ENCODE measurements at places on chromosomes 2 and 18.

DNA sequence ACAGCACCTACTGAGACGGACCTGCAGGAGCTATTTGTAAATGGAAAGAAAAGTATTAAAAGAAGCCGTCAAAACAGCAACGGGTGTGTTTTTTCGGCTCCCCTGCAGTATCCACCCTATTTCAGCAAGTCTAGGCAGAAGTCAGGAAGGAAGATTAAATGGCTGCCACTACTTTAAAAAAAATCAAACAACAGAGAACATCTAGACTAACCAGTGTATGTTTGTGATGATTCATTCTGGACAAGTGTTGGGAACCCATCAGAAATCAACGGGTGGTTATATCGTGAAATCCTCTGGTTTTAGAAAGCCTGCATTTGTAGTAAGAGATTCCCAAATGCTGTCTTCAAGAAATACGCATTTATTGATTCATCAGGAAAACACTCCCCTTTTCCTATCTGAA is 9.0 kb downstream of the PMAIP1 start:
- DNase-seq = no peak

GRCh38 chr2:100205174-100205573 is 62.8 kb upstream of the AFF3 start:
- no peak for DNase-seq

- DNase-seq = no peak
Observed at GRCh38 chr18:41038071-41038470, 917.0 kb upstream of the PIK3C3 start.

- no peak for DNase-seq
Observed at GRCh38 chr2:69244882-69245281, 142.1 kb downstream of the GFPT1 start.

- DNase-seq = peak; percentile 72
Observed at GRCh38 chr2:235444101-235444597, 49.7 kb upstream of the AGAP1 start.

DNA sequence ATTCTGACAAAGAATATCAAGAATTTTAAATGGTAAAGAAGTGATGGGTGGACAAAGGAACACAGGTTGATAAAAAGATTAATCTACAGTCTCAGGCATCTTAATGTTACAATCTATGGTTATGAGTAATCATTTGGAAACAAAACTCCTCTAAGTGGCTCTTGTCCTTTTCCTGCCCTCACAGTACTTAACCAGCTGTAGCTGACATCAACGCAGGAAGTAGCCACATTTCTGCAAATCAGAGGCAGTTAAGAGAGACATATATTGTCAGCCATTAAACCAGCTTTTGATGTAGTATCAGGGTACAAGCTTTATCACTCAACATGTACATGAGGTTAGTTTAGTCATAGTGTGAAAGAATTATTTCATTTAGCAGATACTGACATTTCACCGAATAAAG is 244.6 kb downstream of the NR4A2 start:
- no peak for DNase-seq

DNA sequence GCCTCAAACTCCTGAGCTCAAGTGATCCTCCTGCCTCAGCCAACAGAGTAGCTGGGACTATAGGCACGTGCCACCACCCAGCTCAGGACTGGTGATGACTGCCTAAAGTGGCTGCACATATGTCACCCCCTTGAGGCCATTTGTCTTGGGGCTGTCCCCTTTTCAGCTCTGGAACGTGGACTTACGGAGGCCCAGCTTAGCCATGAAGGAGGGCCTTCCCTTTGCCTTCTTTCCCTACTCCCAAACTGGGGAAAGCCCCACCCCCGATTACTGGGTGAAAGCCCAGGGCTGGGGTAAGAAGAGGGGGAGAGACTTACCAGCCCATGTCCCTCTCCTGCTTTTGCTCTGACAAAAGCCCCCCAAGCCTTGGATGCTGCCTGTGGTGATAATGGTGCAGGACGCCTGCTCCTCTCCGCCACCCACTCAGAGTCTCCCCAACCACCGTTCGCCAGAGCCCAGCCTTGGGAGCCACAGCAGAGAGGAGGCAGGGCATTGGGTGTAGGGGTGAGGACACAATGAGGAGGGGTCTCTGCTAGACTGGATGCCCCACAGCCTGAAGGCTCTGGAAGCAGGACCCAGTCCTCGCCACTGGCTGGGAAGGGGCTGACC is 2.5 kb upstream of the DUSP2 start:
- DNase-seq = no peak

GRCh38 chr2:130729322-130730299 is 741 bp downstream of the GPR148 start:
- no peak for DNase-seq

GRCh38 chr2:77977471-77978063 is 455.4 kb upstream of the LRRTM4 start:
- no peak for DNase-seq

GRCh38 chr2:231900972-231901371 is 25.2 kb downstream of the NPPC start:
- DNase-seq = no peak

- no peak for DNase-seq
Observed at GRCh38 chr2:78077633-78078032, 555.5 kb upstream of the LRRTM4 start.

- DNase-seq = no peak
Observed at GRCh38 chr2:82043867-82044266, 1739.3 kb upstream of the LRRTM1 start.

DNA sequence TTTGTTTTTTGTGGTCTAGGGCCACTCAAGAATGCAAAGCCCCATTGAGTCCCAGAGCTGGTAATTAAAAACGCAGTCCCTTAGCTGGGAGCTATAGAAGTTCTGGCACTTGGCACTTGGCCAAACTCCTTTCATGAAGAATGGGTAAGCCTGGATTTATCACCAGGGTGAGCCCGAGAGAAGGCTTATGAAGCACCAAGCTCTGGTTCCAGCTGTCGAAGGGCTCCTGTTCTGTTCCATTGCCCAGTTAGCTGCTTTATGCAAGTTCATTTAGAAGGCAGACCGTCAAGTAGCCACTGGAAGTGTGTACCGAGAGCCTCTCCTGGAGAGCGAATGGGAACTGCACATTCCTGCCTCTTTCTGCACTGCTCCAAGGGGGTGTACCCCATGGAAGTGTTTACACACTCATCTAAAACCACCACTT is 14.2 kb downstream of the ECEL1 start:
- peak; percentile 64 for DNase-seq

- DNase-seq = no peak
Observed at GRCh38 chr2:238382381-238382781, 44.3 kb upstream of the ASB1 start.

DNA sequence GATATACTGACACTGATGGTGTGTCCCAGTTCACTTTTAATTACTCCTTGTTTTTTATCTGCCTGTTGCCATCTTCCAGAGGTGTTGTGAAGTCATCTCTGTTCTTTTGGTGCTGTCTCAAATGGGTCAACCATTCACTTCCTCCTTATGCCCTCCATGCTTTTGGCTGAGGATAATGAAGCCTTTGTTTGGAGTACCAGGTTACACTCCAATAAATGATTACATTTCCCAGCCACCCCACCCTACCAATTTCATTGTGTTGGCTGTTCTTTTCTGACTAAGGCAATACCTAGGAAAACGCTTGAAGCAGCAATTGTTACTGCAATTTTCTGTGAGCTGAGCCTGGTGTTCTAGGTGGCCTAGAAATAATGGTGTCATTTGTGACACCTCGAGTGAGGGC is 29.8 kb upstream of the ACTG2 start:
- DNase-seq = peak; percentile 43

DNA sequence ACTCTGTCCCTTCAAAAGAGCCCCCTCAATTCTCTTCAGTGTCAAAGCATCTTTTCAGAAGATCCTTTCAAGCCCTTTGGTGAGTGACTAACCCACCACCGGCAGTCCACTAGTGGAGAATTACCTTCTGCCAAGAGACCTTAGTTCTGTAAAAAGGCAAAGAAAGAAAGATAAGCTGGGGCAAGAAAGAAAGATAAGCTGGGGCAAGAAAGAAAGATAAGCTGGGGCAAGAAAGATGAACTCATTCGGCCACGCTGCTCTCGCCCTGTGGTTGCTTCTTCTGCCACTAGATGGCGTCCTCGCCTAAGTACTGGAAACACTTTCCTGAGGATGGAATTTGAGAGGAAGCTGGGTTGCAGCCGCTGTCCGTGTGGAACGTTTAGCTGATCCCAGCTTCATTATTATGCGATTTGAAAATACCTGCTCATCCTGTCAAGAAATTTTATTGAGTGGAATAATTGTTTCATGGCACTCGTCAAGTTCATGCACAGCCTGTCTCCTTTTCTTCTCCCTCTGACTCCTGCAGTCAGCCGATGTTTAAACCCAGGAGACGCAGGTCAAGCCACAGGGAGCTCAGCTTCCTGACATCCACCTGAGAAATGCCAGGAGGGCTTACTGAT is 17.3 kb upstream of the ANXA4 start:
- peak; percentile 83 for DNase-seq

DNA sequence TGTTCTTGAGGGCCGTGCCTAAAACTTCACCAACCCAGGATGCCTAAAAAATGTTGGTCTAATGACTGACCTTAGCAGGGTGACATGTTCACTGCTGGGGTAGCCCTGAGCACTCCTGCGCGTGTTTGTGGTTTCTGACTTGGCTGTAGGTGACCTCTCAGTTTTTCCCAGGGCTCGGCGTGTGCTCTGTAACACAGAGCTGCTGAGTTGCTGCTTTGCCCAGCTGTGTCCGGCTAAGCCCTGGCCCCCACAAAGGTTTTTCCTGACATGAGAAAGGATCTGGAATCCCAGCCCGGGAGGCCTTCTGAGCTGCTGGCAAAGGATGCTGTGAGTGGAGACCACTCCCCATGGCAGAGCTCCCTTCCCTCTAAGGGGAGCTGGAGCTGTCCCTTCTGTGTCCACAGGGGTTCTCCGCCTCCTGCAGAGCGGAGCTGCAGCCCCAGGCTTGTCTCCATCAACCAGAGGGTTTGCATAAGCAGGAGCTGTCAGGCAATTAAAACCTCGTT is 52.7 kb downstream of the CRIM1 start:
- DNase-seq = no peak

GRCh38 chr2:1707771-1708418 is 36.4 kb downstream of the PXDN start:
- DNase-seq = no peak

- DNase-seq = peak; percentile 88
Observed at GRCh38 chr2:205682239-205682970, at the start of gene NRP2. Gene NRP2 (plus strand): TSS chr2:205682501. CDS start chr2:205683291, 790 bp downstream.

DNA sequence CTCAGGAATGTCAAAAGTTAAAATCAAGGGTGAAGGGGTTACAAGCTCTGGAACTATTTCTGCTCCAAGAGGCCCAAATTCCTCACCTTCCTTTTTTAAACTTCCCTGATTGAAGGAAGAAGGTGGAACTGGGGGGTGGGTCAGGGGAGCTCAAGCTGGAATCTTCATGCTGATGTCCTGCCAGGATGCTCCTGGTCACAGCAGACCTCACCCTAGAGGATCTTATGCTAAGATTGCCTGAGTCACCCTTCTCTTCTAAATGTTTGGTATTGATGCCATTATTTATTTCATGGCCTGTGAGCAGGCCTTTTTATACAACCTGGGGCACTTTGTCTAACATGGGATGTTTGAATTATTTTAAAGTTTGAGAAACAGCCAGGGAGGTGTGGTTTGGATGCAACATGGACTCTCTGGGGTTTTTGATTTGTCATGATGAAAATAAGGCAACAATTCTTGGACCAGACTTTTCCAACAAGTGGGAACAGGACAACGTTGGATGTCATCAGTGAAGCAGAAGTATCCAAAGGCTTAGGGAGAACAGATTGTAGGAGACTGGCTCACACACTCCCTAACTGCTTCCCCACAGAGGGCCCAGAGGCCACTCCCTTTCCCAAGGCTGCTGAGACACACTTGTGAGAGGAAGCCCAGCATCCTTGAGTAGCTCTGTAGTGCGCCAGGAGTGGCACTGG is 420.2 kb upstream of the MEX3C start:
- no peak for DNase-seq

- no peak for DNase-seq
Observed at GRCh38 chr2:174072069-174072468, 106.9 kb upstream of the SP3 start.

GRCh38 chr2:99698896-99699295 is 209.1 kb upstream of the REV1 start:
- DNase-seq = peak; percentile 67

GRCh38 chr2:136214307-136215200 is 96.6 kb upstream of the CXCR4 start:
- DNase-seq = no peak

GRCh38 chr2:33598561-33599174 is 431 bp downstream of the FAM98A start:
- DNase-seq = peak; percentile 58

DNA sequence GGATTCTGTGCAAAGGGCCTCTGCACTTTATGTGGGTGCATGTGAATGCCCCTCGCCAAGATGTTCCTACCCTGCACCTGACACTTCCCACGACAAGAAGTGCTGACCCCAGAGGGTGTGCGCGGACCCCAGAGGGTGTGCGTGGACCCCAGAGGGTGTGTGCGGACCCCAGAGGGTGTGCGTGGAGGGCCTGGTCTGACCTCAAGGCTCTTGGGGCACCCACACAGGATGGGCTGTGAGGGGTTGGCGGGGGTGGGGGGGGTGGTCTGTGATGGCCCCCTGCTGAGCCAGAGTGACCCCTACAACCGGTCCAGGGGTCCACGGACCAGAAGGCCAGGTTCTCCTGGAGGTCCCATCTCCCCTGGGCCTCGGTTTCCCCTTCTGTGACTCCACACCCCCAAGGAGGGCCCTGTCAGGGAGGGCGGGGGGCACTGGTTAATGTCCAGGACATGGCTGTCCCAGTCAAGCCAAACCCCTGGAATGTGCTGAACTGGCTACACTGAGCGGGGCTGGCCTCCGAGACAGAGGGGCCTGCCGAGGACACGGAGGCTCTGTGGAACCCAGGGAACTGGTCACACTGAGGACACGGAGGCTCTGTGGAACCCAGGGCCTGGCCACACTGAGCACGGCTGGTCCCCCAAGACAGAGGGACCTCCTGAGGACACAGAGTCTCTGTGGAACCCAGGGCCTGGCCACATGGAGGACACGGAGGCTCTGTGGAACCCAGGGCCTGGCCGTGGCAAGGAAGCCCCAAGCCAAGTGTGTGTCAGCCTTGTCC is 3.1 kb downstream of the NEU4 start:
- no peak for DNase-seq

- no peak for DNase-seq
Observed at GRCh38 chr2:134244587-134244986, 9.3 kb upstream of the MGAT5 start.

DNA sequence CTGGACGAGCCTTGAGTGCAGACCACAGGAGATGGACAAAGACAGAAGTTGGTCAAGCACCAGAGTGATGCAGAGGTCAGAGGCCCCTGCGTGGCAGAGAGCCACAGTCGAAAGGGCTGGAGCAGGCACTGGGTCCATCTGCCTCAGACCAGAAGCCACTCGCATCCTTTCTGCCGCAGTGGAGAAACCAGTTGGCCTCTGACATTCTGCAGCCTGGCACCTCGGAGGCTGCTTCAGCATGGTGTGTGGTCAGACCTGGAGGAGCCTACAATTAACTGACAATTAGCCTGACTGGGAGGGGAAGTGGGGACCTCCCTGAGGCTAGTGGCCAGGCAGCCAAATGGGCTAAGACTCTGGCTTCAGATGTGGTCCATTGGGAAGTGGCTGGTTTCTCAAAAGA is 111.1 kb downstream of the SGPP2 start:
- no peak for DNase-seq

- DNase-seq = no peak
Observed at GRCh38 chr2:192687015-192687414, 492.3 kb upstream of the TMEFF2 start.
